Epithelial cell of proximal tubule (primary cell): ENCODE measurements at places on chromosomes 12 and 14.
A peak's percentile ranks its signal among the peaks of the same experiment; 100 is the strongest.

DNA sequence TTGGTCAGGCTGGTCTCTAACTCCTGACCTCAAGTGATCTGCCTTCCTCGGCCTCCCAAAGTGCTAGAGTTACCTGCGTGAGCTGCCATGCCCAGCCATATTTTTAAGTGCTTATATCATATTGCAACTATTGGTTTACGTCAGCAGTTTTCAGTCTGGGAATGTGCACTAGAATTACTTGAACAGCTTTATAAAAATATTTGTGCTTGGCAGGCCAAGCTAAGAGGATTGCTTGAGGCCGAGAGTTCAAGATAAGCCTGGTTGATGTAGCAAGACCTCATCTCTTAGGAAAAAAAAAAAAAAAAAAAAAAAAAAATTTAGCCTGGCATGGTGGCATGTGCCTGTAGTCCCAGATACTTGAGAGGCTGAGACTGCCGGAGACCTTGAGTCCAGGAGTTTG, 17.1 kb downstream of the KIAA0586 start:
- DNase-seq: no peak

DNA sequence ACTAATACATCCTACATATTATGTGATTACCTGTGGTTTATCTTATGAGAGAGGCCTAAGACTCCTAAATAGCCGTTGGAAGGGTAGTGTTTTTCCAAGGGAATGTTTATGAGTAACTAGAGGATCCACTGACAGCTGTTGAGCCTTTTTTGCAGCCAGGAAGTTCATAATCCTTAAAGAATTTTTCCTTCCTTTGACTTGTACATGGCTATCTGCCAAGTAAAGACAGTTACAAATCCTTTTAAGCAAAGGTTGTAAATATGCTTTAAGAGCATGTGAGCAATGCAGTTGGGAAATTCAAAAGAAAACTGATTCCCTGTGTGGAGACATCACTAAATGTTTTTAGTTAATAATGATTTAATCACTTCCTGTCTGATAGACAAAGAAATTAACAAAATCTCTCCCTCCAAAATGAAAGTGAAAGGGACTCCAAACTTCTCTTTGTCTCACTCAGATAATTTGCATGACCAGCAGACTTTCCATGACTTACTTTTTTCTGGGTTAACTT, 333.8 kb downstream of the PDZRN4 start:
- peak; percentile 73 for DNase-seq

DNA sequence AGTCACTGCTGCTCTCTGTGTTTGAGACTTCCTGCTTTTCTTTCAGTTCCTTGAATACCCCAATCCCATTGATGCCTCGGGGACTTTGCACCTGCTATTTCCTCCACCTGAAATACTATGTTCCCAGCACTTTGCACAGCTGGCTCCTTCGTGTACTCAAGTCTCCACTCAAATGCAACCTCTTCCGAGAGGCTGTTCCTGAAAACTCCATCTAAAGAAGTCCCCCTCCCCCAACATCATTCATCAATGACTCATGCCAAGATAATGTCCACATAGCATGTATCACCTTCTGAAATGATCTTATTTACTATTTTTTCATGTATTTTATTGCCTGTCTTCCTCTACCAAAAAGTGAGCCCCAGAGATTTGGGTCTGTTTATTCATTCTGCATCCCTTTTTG, 48.6 kb downstream of the HSPB8 start:
- DNase-seq: no peak

- no peak for DNase-seq
Measured at GRCh38 chr12:61490526-61491498, 769.4 kb upstream of the USP15 start.

- DNase-seq: no peak
Measured at GRCh38 chr14:54675236-54676128, 108.6 kb downstream of the SAMD4A start.

DNA sequence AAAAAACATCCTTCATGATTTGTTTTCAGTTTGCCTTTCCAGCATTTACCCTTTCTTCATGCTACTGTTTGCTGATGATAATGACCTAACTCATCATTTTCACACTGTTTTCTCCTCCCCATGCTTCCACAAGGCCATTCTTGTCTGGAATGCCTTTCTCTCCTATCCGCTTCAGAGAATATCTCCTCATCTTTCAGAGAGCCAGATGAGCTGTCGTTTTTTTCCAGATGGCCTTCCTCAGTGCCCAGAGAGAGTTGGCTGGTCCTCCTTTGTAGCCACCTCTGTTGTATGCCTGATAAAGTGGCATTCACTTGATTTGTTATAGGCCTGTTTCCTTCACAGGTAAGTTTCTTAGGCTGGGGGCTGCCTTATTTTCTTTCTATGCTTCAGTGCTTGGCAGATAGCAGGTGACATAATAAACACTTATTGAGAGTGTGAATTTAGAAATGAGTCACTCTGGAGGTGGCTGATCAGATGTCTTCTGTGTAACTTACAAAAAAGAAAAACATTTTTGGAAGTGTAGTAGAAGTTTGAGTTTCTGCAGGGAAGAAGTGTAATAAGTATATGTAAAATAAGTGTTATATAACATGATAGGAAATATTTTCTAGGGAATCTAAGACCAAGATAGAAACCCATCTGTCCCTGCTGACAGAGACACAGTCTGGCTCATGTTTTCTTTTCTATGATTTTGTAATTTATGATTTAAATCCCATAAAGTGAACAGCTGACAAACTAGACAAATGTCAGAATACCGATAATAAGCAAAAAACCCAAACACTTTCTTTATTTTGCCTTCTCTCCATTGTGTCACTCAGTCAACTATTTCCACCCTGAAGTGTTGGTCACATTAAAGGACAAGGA, 174.5 kb downstream of the DACT1 start:
- DNase-seq: no peak

DNA sequence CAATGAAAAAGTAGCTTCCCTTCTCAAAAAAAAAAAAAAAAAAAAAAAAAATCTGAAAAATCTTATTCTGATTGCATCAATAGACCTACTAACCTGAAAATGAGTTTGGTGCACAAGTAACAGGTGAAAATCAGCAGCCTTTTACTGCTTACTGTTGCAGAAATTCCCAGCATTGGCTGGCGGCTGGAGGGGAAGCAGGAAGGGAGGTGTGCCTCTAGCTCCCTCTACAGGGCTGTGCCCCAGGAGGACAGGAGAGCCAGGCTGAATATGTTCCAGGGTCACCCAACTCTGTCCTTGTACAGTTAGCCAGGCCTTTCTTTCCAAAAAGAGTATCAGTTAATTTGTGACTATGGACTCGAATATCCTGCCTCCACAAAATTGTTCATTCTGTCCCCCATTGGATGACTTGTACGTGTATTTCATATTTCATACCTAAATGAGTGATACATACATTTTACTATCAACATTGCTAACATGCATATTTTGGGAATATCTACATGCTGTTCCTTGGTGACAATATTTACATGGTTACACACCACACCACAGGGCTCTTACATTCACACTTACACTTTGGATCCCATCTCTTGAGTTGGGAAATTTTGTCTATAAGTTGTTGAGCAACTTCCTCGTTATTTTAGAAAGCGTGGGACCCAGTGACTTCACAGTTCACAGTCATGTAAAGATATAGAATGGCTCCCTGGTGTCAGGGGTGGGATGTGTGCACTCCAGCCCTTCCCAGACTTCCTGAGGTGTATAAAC, 124.8 kb downstream of the SAMD4A start:
- no peak for DNase-seq

- DNase-seq: no peak
Measured at GRCh38 chr14:50023671-50024490, 92.5 kb downstream of the VCPKMT start.

GRCh38 chr14:98926801-98927200, 345.2 kb downstream of the BCL11B start:
- DNase-seq: no peak

- DNase-seq: no peak
Measured at GRCh38 chr14:103816991-103817390, 30.4 kb downstream of the PPP1R13B start.

GRCh38 chr14:20167091-20167490, 23.6 kb upstream of the OR11G2 start:
- DNase-seq: no peak

GRCh38 chr12:60451457-60451856, 855.6 kb downstream of the SLC16A7 start:
- no peak for DNase-seq

DNA sequence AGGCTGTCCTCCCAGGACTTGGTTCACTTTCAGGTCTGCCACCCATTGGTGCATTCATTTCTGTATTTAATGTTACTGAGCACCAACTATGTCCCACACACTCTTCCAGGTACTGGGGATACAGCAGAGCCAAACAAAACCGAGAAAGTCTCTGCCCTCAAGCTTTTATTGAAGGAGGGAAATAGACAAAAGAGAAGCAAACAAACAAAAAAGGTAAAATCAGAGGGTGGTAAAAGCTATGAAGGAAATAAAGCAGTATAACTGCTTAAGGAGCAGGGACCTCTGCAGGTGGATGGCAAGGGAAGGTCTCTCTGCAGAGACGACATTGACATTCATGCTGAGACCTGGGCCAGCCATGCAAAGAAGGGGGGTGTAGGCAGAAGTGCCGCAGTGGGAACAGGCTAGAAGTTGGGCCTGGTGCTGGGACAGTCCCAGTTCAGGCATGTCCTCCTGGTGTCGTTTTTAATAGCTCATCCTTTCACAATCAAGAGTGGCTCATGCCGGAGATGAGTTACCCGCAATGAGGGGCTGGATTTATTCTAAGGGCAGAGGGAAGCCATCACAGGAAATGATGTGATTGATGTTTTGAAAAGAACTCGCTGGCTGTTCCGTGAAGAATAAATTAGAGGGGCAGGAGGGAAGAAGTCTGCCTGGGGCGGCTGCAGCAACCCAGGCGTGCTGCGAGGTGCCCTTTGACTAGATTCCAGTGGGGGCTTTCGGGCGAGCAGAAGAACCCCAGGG, 72.8 kb downstream of the IRF2BPL start:
- DNase-seq: no peak
